Ascending aorta (tissue), 2 donors: ENCODE measurements at places on chromosomes 4 and X. TPM values are rescaled to one million over a fixed set of nuclear protein-coding genes. Genes with fewer than 3 reads are reported as not detected.

Gene GC
- total RNA-seq: 30.0 TPM

DNA sequence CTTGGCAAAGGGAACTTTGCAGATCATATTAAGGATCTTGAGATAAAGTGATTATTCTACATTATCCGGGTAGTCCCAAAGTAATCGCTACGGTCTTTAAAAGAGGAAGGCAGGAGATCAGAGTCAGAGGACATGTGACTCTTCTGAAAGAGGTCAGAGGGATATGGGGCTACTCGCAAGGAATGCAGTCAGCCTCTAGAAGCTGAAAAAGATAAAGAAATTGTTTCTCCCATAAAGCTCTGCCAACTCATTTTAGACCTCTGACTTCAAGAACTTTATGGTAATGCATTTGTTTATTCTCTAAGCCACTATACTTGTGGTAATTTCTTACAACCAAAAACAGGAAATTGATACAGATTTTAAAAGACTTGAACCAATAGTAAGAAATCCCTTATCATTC lies 48.6 kb downstream of the NPY5R start:
- H3K36me3 ChIP-seq: no peaks in the 10 kb centered on the region
- no peaks in the 10 kb centered on the region for H3K4me1 ChIP-seq
- H3K27ac ChIP-seq: no peak overlapping the region
- no peak overlapping the region for H3K4me3 ChIP-seq
- H3K27me3 ChIP-seq: no peaks in the 10 kb centered on the region

DNA sequence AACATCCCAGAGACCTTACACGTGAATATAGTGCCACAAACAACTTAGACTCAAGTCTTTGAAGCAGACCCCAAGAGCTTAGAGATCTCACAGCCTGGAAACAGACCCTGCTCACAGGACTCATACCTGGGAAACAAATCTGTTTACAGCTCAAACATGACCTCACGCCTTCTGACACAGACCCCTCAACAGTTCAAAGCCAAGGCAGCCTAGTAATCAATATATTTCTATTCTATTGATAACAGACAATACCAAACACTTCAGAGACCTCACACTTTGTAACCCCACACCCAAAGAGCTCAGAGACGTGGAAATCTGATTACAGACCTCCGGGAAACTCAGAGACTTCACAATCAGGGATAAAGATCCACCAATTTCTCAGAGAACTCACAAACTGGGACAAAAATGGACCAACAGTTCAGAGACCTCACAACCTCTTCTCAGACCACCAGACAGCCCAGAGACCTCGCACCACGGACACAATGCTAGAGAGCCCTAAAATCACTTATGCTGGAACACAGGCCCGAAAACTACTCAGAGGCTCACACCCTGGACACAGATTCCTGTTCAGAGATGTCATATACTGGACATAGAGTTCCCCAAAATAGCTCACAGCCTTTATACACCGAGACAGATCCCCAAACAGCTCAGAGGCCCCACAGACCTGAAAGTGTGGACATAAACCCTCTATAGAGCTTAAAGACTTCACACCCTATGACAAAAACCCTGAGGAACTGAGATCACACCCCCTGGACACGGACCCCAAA lies 14.8 kb downstream of the SUV39H1 start:
- no peak overlapping the region for H3K4me3 ChIP-seq
- H3K27me3 ChIP-seq: no peaks in the 10 kb centered on the region
- H3K4me1 ChIP-seq: no peaks in the 10 kb centered on the region
- DNase-seq: no peak
- no peak overlapping the region for H3K27ac ChIP-seq

Gene MAGEE1
- 4.5 TPM for total RNA-seq

Gene CSTF2
- 1.1 TPM for total RNA-seq

Gene COL4A6
- under 0.01 TPM for total RNA-seq

DNA sequence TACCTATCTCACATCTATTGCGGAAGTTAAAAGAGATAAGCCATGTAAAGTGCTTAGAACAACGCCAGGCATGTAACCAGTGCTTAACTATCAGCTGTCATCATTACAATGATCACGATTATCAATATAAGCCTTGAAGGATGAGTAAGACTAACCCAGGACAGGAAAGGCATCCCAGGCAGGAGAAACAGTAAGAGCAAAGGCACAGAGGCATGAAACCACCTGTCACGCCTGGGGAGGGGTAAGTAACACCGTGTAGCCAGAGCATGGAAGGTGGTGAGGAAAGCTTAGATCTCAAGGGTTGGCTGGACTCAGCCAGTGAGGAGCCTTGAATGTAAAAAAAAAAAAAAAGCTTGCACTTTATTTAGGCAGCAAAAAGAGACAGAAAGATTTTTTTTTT lies 71.7 kb upstream of the NOCT start:
- H3K36me3 ChIP-seq: no peaks in the 10 kb centered on the region
- DNase-seq: no peak
- no peak overlapping the region for H3K27ac ChIP-seq
- H3K4me1 ChIP-seq: no peaks in the 10 kb centered on the region

DNA sequence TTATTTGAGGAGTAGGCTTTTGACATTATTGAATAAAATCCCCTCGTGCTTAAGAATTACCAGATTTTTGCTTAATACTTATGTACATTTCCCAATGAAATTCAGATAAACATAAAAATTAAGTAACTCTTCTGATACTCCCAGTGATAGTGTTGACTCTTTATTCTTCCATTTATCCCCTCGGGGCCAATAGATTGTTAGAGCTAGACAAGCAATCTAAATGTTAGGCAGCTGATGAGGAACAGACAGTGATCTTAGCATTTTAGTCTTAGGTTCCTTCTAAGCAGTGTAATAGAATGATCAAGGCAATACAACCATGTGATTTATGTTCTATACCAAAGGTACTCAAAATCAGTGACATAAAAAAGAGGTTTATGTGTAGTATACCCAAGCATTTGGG lies 68.7 kb downstream of the USP9X start:
- DNase-seq: no peak
- H3K36me3 ChIP-seq: peaks cover 62% of the 10 kb centered on the region
- H3K27me3 ChIP-seq: no peaks in the 10 kb centered on the region
- no peaks in the 10 kb centered on the region for H3K4me1 ChIP-seq
- H3K27ac ChIP-seq: no peak overlapping the region

- H3K27ac ChIP-seq: no peak overlapping the region
- no peak overlapping the region for H3K4me3 ChIP-seq
- H3K36me3 ChIP-seq: peaks cover 3% of the 10 kb centered on the region
- no peak for DNase-seq
- H3K27me3 ChIP-seq: no peaks in the 10 kb centered on the region
- H3K4me1 ChIP-seq: no peaks in the 10 kb centered on the region
Measured at GRCh38 chrX:124030520-124030919, 69.0 kb downstream of the STAG2 start.

GRCh38 chr4:155690044-155690837 lies 23.6 kb downstream of the GUCY1A1 start:
- DNase-seq: no peak
- no peaks in the 10 kb centered on the region for H3K36me3 ChIP-seq
- H3K4me3 ChIP-seq: no peak overlapping the region
- H3K27ac ChIP-seq: peak overlapping the region; percentile 13

Gene SLC10A6
- total RNA-seq: 23.5 TPM

GRCh38 chrX:72408885-72409284 lies 103.2 kb upstream of the CITED1 start:
- H3K27me3 ChIP-seq: no peaks in the 10 kb centered on the region
- no peaks in the 10 kb centered on the region for H3K36me3 ChIP-seq
- no peak for DNase-seq
- no peak overlapping the region for H3K4me3 ChIP-seq

Gene CDX4
- total RNA-seq: not detected

DNA sequence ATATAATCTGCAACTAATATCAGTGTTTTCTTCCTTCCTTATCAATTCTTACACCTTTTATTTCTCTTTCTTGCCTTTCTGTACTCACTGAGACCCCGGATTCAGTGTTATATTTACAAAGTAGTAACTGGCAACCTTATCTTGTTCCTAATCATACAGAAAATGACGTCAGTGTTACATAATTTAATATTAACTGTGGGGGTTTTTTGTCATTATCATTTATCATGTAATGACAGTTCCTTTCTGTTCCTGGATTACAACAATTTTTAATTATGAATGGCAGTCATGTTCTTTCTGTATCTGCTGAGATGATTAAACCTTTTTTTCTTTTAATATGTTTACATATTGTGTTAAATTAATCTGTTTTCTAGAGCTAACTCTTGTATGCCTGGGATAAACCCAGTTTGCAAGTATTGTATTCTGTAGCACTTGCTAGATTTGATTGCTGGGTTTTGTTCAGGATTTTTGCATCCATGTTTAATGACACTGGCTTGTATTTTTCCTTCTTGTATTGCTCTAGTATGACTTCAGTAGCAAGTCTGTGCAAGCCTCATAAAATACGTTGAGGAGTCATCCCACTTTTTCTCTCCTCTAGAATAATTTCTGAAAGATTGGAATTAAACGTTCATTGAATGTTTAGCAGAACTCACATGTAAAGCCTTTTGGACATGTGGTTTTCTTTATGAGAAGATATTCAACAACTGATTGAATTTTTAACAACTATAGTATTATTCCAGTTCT lies 10.4 kb upstream of the HSPA4L start:
- H3K4me3 ChIP-seq: no peak overlapping the region
- peaks cover 2% of the 10 kb centered on the region for H3K4me1 ChIP-seq
- no peaks in the 10 kb centered on the region for H3K27me3 ChIP-seq
- H3K36me3 ChIP-seq: no peaks in the 10 kb centered on the region

GRCh38 chr4:57114973-57115372 lies 4.8 kb upstream of the IGFBP7 start:
- no peak overlapping the region for H3K27ac ChIP-seq
- no peak for DNase-seq
- H3K36me3 ChIP-seq: no peaks in the 10 kb centered on the region

Gene EGF
- not detected for total RNA-seq

- no peaks in the 10 kb centered on the region for H3K27me3 ChIP-seq
- no peaks in the 10 kb centered on the region for H3K36me3 ChIP-seq
- no peak overlapping the region for H3K4me3 ChIP-seq
- H3K27ac ChIP-seq: no peak overlapping the region
Measured at GRCh38 chr4:37058826-37059225, 185.7 kb upstream of the NWD2 start.

DNA sequence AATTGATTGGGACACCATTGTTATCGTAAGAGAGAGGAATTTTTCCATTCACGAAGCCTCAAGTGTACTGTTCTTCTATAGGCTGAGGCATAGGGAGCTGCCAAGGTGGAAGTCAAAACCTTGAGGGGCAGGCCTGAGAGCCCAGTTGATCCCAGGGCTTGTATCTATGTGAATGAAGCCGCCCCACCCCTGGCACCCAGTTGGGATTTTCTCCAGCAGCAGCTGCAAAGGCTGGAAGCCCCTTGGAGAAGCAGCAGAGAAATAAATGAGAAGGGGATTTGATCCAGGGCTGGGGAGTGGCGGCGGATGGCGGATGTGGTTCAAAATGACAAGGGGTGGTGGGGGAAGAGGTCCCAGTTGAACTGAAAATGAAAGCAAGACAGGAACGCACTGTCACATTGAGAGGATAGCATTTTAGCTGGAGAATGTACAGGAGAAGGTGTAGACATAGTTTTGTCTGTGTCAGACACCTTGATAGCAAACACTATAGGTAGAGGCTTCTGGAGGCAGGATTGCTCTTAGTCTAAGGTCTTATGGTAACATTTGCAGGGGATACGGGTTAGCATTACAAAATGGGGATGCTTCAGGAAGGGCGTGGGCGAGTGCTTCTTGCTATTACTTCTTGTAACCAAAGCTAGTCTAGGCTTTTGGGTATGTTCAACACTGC lies 32.6 kb downstream of the DOCK11 start:
- peak overlapping the region; percentile 12 for H3K27ac ChIP-seq
- H3K27me3 ChIP-seq: no peaks in the 10 kb centered on the region
- H3K4me3 ChIP-seq: no peak overlapping the region
- H3K4me1 ChIP-seq: peaks cover 4% of the 10 kb centered on the region

DNA sequence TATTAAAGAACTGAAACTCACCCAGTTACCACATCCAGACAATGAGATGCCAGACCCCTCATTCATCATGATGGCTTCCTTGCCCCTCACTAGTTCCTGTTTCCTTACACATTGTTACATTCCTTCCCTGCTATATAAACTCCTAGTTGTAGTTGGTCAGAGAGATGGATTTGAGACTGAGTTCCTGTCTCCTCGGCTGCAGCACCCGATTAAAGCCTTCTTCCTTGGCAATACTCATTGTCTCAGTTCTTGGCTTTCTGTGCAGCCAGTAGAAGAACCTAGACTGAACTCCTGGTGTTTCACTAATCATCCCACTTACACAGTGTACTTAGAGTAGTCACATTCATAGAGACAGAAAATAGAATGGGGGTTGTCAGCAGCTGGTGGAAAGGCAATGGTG lies 324.7 kb downstream of the TRIML1 start:
- no peak overlapping the region for H3K27ac ChIP-seq
- no peak overlapping the region for H3K4me3 ChIP-seq

Gene MAGEA2B
- not detected for total RNA-seq

DNA sequence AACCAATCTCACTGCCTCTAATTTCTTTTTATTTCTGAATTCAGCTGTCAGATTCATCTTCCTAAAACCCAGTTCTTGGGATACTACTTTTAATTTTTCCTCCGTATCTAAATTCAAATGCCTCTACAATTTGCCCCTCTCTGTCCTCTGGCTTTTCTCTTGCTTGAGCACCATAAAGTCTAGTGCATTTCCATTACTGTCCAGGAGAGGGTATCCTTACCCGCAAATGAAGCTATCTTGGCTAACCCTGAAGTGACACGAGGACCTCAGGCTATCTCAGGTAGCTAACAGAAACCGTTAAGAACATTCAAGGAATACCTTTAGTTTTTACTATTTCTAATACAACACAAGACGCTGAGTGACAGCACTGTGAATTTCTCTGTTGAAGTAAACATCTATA lies 49.4 kb upstream of the PRR32 start:
- DNase-seq: no peak
- no peak overlapping the region for H3K4me3 ChIP-seq
- H3K4me1 ChIP-seq: no peaks in the 10 kb centered on the region
- no peaks in the 10 kb centered on the region for H3K36me3 ChIP-seq

Gene IL1RAPL1
- not detected for total RNA-seq

DNA sequence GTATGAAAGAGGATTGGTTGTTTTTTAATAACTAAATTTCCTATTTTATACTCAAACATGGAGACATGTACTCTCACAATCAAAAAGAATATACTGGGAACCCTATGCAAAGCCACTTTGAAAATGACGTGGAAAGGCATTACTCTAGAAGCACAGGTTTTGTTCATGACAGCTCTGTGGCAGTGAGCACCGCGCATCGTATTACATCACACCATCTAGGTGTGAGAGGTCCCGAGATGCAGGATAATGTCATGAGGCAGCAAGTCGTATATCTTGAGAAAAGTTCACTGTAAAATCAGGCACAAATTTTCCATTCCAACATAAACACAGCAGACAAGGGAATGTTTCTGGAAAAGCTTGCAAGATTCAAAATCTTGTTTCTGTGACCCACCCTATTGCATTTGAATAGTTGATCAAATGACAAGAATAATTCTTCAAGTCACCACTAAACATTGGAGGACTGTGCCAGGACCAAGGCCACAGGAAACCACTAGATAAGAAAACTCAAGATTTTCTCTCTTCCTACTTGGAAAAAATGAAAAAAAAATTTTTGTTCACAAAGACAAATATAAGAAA lies 127.6 kb downstream of the LDB2 start:
- no peak for DNase-seq
- no peaks in the 10 kb centered on the region for H3K27me3 ChIP-seq
- H3K36me3 ChIP-seq: no peaks in the 10 kb centered on the region
- H3K4me1 ChIP-seq: no peaks in the 10 kb centered on the region

Gene ZMAT1
- total RNA-seq: 0.96 TPM
